ENCODE measurements at places on chromosomes 5 and 9.
A peak's percentile ranks its signal among the peaks of the same experiment; 100 is the strongest.

GRCh38 chr5:66329078-66329477, 185.0 kb downstream of the SREK1 start:
- no peak for DNase-seq

DNA sequence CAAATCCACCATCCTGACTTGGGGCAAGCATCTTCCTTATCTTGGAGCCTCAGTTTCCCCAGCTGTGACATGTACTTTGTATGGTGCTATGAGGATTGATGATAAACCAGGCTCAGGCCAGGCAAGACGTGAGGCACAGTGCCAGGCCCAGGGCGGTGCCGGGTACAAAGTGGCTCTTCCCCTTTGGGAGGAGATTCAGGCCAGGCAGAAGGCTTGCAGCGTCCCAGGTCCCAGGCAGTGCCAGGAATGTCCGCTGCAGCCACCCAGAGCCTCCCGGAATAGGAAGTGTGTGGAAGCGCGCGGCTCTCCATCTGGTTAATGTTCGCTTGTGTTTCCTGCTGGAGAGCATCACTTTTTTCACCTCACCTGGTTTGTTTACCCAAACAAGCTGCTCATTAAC, 12.6 kb upstream of the DENND1A start:
- no peak for DNase-seq

DNA sequence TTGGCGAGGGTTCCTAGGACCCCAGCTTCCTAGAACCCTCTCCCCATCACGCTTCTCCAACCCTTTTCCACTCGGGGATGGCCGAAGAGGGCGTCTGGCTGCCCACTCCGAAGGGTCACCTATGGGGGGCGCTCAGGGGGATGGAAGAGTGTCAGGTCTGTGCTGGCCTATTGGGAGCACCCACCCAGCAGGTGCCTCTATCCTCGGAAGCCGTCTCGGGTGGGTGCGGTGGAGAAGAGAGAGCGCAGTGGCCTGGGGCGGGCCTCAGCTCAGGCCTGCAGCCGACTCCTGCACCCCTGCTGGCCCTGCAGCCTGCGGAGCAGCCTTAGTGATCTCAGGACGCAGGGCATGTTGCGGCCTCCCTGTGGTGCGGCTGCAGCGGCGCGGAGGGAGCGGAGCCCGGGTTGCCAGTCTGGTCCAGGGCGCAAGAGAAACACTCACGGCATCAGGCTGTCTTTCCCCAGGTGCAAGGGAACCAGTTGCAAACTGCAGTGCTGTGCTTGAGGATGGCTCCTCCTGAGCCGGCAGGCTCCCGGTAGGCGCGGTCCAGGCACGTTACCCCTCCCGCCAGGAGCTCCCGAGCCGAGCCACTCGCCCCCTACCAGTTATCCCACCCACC, 1.5 kb upstream of the IRX2 start:
- no peak for DNase-seq

GRCh38 chr9:93255494-93255867, 71.5 kb downstream of the WNK2 start:
- no peak for DNase-seq

GRCh38 chr5:43207601-43208000, 15.6 kb downstream of the NIM1K start:
- DNase-seq = no peak

DNA sequence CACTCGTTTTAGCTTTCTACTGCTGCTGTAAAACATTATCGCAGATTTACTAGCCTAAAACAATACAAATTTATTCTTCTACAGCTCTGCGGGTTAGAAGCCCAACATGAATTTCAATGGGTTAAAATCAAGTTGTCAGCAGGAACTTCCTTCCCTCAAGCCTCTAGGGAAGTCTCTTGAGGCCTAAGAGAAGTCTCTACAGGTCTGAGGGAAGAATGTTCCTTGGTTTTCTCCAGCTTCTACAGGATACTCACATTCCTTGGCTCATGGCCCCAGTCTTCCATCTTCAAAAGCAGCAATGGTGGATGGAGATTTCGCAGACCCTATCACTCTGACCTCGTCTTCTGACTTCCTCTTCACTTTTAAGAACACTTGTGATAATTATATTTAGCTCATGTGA, 21.6 kb upstream of the SSBP2 start:
- DNase-seq = no peak

DNA sequence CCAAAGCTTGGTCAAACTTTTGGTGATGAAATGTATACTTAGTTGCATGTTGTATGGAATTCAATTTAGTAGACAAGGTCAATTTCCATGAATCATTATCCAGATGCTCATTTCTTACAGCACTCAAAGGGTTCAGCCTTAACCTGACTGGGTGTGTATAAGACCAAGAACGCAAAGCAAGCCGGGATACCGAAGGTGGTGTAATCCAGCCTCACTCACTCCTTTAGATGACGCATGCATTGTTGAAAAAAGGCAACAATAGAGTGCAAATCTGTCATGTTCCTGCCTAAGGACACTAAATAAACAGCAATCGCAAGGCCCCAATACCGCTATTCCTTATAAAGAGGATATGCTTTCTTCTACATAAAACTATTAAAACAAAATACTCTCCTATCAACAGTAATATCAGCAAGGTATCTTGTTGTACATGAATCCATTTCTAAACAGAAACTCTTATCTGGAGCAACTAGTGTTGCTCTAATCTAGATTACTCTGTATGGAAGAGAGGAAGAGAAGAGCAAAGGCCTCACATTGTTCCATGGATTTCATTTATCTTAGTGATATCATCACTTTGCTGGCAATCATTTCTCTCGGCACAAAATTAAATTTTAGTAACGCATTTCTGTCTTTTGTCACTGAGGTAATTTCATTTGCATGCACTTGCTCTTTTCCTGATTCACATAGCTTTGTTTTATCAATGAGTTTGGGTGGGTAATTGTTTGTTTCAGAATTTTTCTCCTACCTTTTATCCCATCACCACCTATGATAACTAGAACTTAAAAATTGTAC, 96.2 kb downstream of the PLK2 start:
- DNase-seq = no peak

DNA sequence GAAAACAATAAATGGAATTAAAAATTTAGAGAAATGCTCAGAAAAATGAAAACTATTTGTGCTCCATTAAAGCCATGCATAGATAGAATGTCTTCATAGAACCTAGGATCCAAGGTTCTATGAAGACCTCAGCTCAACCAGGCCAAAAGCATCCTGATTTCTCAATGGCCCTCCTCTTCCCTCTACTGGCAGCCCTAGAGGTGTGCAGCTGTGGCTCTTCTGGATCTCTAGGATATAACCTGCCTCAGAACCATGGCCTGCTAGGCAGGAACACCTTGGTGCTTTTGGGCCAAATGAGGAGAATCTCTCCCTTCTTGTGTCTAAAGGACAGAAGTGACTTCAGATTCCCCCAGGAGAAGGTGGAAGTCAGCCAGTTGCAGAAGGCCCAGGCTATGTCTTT, 15.1 kb downstream of the IFNA1 start:
- DNase-seq = no peak

DNA sequence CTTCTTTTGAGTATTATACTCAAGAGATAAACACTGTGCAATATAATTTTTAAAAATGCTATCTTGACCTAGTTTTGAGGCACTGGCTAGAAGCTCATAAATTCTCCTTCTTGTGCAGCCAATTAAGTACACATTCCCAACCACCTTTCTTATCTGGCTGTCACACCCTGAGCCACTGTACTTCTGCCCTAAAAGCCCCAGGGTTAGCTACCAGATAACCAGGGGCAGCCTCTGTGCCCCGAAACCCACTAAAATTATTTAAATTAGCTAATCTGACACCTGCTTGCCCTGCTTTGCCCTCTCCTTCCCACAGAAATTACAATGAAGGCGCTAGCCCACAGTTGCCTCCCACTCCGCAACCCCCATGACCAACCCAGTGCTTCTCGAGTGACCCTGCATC, 597.3 kb upstream of the TYRP1 start:
- DNase-seq = no peak

GRCh38 chr5:430214-430925, 12.6 kb upstream of the EXOC3 start:
- DNase-seq = no peak

- DNase-seq = no peak
Measured at GRCh38 chr9:93173365-93174051, 10.4 kb upstream of the WNK2 start.

GRCh38 chr9:15136646-15137045, 170.4 kb downstream of the TTC39B start:
- DNase-seq = no peak

- peak; percentile 45 for DNase-seq
Measured at GRCh38 chr5:6583049-6583880, 49.6 kb downstream of the NSUN2 start.

- DNase-seq = no peak
Measured at GRCh38 chr5:133015466-133015865, 10.9 kb downstream of the ZCCHC10 start.

- no peak for DNase-seq
Measured at GRCh38 chr9:120545701-120546550, 34.0 kb downstream of the CDK5RAP2 start.

DNA sequence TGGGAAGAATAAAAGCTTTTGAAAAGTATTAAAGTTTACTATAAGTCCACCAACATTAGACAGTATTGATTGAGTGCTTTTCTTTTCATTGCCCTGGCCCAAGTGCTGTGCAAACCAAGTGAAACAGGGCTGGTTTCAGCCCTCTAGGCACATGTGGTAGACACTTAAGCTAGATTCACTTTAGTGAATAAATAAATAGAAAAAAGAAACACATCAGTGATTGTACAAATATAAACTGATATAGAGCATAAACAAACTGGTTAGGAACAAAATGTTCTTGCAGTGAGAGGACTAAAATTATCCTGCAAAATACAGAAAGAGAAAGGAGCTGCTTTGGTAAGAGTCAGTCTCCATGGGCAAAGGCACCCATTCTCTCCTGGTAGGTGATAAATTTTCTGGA, 29.7 kb downstream of the ACTBL2 start:
- DNase-seq = no peak

DNA sequence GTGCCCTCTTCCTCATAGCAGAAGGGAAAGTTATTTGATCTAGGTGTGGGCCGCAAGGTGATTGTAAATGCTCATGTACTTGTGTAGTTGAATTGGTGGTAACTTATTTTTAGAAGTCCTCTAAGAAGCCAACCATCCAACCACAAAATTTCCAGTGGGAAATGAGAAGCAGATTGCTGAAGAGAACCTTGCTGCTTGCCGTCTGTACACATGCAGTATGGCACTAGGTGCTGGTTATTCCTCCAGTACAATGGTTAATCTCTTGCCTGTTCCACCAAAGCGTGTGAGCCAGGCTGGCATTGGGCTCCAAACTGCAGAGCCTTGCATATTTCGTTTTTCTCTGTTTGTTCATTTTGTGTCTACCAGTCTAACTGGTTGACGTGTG, 28.0 kb downstream of the PIP5K1B start:
- no peak for DNase-seq

DNA sequence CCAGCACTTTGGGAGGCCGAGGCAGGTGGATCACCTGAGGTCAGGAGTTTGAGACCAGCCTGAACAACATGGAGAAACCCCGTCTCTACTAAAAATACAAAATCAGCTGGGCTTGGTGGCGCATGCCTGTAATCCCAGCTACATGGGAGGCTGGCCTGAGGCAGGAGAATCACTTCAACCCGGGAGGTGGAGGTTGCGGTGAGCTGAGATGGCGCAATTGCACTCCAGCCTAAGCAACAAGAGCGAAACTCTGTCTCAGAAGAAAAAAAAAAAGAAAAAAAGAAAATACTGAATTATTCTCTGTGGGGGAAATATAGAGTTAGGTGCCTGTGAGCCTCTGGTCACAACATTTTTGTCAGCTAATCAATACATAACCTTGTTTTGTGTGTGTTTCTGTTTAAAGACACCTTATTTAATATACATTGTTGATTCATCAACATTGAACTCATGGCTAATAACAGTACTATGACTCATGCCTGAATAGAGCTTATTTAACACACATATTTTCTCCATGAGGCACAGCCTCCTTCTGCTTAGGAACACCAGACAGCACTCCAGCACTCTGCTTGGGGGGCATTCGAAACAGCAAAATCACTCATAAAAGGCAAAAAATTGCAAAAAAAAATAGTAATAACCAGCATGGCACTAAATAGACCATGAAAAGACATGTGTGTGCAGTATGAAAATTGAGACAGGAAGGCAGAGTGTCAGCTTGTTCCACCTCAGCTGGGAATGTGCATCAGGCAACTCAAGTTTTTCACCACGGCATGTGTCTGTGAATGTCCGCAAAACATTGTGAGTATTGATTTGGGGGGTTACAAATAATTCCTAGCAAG, at the start of gene IL31RA:
TSS of gene IL31RA (plus strand) at position 519 of the 836 bp plus-strand sequence. CDS start at position 733, 214 bp downstream.
- no peak for DNase-seq

Measured in progenitor cell of endocrine pancreas (in vitro differentiated cells).